ENCODE measurements at places on chromosomes 7 and 10.

- no peak for DNase-seq
Measured at GRCh38 chr10:124217906-124218804, 124.8 kb upstream of the CHST15 start.

DNA sequence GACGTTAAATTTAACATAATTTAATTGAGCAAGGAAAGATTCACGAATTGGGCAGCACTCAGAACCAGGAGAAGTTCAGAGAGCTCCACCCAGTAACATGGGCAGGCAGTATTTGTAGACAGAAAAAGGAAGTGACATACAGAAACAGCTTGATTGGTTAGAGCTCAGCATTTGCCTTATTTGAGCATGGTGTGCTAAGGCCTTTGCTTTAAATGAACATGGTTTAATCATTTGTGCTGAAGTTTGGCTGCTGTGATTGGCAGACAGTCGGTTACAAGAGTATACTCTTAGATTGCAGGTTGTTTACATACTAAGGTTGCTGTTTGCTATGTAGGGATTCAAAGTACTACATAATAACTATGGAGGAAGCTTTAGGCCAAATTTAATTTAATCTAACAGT lies 199.2 kb downstream of the MALRD1 start:
- DNase-seq, result no peak

GRCh38 chr7:119472408-119473038 lies 800.5 kb upstream of the KCND2 start:
- no peak for DNase-seq

DNA sequence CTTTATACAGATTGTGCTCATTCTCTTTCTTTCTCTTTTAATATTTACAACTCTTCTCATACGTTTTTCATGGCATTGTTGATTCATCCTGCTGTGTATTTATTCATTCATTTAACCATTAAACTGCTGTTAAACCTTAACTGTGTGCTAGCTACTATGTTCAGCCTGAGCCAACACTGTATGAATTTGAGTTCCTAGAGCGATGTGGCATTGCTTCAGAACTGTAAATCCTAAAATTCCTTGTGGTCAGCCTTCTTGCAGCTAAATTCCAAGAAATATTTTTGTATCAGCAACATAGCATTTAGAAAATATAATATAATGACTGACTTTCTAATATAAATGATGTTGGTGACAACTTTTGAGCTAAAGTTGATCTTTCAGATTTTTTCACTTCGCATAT lies 184.7 kb upstream of the FZD1 start:
- DNase-seq, result no peak

GRCh38 chr10:11230498-11231167 lies 213.0 kb downstream of the CELF2 start:
- no peak for DNase-seq

DNA sequence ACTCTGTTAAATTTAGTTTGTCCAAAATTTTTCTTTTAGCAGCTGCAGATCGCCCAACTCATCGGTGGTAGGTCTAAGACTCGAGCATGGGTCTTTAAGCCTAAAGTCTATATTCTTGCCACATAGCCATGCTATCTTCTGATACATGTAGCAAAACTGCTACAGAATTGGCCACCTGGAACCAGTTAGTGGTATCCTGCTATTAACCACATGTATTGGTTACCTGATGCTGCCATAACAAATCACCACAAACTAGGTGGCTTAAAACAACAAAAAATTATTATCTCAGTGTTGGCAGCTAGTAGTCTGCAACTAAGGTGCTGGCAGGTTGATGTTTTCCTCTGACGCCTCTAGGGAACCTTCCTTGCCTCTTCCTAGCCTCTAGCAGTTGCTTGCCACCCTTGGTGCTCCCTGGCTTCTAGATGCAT lies 96.7 kb upstream of the PIK3CG start:
- DNase-seq, result no peak

DNA sequence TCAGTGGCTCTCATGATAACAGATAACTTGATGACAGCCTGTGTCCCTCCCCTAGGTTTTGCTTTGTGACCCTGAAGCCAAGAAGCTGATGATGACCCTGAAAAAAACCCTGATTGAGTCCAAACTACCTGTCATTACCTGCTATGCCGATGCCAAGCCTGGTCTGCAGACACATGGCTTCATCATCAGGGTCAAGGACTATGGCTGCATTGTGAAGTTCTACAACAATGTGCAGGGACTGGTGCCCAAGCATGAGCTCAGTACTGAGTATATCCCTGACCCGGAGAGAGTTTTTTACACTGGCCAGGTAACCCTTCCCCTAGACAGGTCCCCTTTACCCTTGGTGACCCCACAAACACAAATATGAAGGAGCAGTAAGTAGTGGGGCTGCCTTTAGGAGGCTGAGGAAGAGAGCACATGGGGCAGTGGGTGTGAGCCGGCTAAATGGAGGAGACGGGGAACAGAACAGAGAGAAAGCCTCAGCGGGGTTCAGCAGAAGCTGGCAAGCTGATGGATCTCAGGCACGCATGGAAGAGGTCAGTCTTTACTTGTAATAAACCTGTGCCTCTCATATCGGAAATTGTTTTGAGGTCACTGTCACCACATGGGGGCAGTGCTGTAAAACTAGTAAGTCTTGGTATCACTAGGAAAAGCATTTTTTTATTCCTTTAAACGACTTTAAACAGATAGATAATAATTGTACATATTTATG lies 20.2 kb downstream of the PDCD11 start:
- peak; percentile 78 for DNase-seq

DNA sequence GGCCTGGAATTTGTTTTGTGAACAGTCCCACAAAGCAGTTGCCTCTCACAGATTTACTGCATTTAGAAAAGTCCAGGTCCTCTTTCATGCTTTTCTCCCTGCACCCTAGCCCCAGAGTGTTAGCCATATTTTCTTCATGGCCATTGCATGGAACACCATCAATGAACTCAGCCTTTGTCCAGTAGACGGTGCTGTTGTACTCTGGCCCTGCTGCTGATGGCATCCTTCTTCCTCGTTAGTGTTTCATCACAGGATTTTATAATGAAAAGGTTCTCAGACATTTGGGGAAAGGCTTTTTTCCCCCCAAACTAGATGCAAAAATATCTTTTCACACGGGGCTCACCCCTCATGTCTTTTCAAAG lies 93.0 kb upstream of the SLC25A13 start:
- DNase-seq, result peak; percentile 65

DNA sequence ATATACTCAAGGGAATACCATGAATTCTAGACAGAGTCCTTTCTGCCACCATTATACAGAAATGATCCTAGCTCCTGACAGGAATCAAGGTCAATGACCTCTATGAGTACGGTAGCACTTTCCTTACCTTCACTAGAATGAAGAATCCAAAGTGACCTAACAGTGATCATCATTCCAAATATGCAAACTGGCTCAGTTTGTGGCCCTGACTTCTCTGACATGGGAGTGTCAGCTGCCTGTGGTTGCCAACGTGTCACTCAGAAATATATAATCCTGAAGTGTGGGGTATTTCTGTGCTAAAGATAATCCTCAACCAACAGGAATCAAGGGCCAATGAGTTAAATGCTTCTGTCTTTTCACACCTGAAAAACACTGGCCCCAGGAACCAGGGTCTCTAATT lies 45.7 kb downstream of the COPG2 start:
- DNase-seq, result no peak

DNA sequence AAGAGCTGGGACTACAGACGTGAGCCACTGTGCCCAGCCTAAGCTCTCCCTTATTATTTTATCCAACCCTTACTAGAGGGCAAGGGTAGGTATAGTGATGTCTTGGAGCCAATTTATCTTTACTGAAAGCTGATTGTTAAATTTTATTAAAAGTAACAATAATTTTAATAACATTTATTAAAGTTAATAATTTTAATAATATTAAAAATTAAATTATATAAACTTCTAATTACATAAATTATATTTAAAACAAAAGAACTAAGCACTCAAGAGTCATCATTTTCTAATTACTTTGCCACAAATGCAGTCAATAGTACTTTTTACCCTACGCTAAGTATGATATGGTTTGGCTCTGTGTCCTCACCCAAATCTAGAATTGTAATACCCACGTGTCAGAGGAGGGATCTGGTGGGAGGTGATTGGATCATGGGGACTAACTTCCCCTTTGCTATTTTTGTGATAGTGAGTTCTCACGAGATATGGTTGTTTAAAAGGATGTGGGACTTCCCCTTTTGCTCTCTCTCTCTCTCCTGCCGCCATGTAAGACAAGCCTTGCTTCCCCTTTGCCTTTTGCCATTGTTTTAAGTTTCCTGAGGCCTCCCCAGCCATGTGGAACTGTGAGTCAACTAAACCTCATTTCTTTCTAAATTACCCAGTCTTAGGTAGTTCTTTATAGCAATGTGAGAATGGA lies 58.4 kb upstream of the ETV1 start:
- DNase-seq, result no peak

DNA sequence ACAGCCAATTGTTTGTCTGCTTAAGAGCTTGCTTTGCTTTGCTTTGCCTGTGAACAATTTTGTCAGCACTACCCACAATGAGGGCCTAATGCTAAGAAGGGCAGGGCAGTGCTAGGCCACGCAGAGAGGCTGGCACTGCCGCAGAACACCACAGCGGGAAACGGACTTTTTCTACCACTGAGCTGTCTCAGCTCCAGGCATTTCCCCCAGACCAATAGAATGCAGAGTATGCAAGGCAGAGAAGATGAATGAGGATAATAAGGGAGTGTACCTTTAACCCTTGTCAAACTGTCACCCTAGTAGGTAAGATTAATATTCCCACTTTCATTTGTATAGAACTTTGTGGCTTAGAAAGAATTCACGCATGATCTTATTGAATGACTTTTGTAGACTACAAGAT lies 104.5 kb downstream of the SH3PXD2A start:
- no peak for DNase-seq

GRCh38 chr10:78766603-78767002 lies 302.2 kb upstream of the ZMIZ1 start:
- DNase-seq, result no peak

DNA sequence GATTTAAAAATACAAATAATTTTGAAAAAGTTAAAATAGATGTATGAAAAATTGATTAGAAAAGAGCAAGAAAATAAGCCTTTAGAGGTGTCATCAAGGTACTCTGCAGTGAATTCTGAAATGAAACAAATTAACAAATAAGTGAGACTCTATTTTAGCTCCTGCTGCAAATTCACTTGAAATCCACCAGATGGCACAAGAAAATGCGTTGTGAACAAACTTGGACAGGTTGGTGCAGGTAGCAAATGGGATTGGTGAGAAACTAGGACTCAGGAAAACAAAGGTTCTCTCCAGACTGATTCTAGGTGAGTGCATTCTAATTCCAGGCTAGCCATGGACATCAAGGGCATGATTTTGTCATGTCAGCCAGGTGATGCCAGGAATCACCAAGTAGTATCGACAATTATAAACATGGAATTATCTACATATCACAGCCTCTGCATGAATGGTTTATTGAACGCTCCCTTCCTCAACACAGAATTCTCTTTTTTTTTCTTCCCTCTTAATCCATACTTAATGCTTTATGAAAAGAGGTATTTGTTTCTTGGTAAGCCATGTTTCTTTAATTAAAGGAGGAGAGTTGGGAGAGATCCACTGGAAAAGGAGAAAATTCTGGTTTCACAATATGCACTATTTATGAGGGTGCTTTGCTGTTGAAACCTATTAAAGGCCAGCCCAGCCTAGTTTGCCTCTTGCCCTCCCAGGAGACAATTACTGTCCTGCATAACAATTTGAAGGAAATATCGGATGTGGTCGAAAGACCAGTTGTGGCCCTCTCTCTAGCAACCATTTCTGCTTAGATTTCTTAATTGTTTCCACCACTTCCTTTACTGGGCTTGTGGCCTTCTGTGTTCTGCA lies 118.1 kb downstream of the ZNF365 start:
- peak; percentile 6 for DNase-seq

- no peak for DNase-seq
Measured at GRCh38 chr10:73838008-73838567, 26.7 kb upstream of the NDST2 start.

DNA sequence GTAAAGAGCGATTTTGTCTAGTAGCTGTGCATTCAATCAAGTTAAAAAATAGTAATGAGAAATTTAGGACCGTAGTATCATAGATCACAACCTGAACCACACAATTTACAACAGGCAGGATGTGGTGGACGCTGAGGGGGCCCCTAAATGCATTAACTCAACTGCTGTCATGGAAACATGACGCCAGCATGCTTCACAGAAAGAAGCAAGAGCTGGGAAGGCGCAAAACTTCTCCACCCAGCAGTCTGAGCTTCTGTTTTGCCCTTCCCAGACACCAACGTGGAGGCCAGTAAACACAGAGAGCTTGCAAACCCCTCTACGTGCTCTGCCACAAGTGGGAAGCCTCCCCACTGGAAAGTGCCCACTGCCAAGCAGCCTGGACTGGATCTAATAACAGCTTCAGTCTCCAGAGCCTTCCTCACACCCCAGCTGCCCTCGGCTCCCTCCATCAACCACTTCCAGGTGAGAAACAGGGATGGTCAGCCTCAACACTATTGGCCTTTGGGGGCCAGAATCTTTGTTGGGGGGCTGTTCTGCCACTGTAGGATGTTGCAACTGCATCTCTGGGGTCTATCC lies 151.8 kb downstream of the SFMBT2 start:
- peak; percentile 94 for DNase-seq

- DNase-seq, result no peak
Measured at GRCh38 chr7:22695476-22696132, 31.4 kb upstream of the IL6 start.

- DNase-seq, result no peak
Measured at GRCh38 chr10:117934477-117934876, 112.3 kb downstream of the RAB11FIP2 start.

DNA sequence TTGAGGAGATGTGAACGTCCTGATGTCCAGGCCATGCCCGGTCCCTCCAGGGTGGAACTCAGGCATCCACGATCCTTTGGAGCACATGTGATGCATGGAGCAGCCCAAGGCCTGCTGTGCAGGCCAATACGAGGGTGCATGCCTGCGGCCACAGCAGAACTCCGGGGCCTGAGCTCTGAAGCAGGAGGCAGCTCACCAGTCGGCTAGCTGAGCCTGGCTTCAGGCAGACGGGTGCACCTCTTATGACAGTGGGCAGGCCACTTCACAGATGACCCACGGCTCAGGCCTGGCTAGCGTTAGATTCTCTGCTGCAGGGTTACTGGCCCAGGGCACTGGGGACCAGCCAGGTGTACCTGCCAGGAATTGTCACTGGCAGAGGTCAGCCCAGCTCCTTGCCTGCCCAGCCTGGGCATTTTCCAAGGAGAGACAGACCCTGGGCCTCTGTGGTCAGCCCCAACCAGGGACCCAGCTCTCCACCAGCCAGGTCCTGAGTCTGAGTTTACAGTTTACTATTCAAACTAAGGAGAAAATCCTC lies 29.6 kb upstream of the INPP5A start:
- DNase-seq, result no peak
